ENCODE measurements at places on chromosomes 16 and 17.

- no peak for DNase-seq
Measured at GRCh38 chr16:10616756-10617640, 36.6 kb upstream of the EMP2 start.

DNA sequence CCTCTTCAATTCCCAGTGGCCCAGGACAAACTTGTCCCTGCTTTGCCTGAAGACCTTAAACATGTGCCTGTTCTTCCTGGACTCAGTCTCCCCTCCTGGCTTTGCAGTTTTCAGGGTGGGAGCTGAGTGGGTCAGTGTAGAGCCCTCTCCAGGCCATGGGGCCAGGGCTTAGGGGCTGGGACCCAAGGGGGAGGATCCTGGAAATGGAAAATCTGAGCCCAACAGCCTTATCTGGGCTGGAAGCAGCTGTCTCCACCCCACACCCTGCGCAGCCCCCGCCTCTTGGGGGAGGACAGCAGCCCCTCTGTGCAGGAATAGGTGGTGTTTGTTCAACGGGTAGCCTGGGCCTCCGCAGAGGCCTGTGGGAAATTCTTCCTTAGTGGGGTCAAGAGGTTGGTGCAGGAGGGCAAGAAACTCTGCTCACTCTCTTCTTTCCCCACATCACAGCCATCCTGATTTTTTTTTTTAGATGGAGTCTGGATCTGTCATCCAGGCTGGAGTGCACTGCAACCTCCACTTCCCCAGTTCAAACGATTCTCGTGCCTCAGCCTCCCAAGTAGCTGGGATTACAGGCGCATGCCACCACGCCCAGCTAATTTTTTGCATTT lies 6.8 kb upstream of the SMTNL2 start:
- no peak for DNase-seq

DNA sequence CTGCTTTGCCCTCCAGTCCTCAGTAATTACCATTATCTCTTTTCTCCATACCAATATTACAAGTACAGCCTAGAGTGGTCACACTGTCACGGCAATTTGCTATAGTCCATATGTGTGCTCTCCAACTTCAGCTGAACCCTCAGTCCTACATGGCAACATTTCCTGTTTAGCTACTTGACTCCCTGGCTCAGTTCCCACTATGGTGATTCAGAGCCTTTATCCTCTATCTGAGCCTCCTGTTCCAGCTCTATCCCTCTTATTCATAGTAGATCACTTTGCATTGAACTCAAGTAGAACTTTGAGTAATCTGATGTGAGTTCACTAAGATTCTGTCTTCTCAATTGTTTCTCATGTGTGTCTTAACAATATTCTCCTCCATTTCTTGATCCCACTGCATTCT lies 43.7 kb upstream of the GOSR1 start:
- no peak for DNase-seq

- DNase-seq = no peak
Measured at GRCh38 chr17:58279016-58279711, 1.6 kb downstream of the MPO start.

- DNase-seq = peak; percentile 3
Measured at GRCh38 chr16:46884513-46885293, 541 bp downstream of the GPT2 start.

DNA sequence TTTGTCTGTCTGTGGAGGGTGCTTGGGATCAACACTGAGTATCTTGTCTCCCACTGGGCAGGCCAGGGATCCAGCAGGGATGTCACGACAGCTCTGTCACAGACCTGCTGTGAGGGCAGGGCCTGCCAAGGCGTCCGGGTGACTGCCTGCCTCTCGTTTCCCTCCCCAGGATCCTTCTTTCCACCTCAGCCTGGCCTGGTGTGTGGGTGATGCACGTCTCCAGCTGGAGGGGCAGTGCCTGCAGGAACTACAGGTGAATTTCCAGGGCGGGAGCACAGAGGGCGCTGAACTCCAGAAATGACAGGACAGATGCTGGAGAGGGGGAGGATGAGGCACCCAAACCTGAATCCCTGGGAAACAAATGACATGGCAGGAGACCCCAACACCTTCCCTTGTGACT lies 6.8 kb upstream of the MMP15 start:
- DNase-seq = no peak

DNA sequence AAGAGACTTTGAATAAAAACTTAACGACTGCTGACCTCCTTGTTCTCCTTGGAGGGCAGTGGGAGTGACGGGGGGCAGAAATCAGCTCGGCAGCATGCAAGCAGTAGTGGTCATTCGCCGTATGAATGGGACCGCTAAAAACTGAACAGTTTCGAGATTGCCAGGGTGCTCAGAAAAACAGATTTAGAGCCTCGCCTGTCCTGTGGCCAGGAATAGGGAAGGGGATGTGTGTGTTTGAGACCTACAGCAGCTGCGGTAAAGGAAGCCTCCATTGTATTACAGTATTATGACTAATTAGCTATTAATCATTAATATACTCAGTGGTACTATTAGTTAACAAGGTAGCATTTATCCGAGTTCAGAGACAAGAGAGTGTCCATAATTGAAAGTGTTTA lies 670 bp upstream of the ZNF652 start:
- peak; percentile 10 for DNase-seq

- DNase-seq = no peak
Measured at GRCh38 chr16:28616636-28617035, 6.8 kb upstream of the SULT1A1 start.

- DNase-seq = no peak
Measured at GRCh38 chr17:74325376-74325742, 667 bp upstream of the KIF19 start.

DNA sequence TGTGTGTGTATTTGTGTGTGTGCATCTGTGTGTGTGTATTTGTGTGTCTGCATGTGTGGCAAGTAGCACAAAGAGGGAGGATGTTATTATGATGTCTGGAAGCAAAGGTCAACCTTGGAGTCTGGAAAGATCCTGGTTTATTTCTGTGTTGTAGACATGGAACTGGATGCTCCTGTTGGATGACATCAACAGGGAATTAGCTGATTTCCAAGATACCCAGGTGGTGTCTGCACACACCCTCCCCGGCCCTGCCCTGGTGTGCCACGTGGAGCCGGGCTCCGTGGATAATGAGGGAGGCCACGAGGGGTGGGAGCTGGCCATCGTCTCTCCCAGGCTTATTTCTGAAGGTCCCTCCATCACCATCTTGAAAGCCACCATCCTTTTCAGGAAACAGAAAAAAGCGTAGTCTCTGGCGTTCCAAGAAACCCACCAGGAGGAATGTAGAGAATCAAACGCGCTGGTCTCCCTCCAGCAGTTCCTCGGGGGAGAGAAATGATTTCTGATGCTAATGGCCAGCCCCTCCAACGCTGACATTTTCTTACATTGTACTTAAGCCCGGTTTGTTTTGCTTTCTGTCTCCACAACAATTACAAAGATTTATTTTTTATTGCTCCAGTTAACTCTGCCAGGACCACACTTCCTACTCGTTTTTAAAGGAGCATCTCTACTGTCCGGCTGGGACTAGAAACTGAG lies 93.3 kb downstream of the FOXL1 start:
- DNase-seq = no peak

- no peak for DNase-seq
Measured at GRCh38 chr17:18967916-18968315, 16.0 kb downstream of the SLC5A10 start.

DNA sequence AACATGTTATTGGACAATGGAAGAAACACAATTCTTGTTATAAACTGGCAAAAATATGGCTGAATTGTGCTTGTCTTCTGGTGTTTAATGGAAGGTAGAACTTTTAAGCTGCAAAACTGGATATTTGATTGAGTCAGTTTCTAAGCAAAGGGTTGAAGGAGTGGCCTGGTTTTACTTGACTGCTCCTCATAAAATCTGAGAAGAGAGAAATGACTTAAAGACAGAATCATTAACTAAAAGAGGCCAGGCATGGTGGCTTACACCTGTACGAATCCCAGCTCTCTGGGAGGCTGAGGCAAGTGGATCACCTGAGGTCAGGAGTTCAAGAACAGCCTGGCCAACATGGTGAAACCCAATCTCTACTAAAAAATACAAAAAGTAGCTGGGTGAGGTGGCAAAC lies 770.7 kb downstream of the CDH11 start:
- no peak for DNase-seq

DNA sequence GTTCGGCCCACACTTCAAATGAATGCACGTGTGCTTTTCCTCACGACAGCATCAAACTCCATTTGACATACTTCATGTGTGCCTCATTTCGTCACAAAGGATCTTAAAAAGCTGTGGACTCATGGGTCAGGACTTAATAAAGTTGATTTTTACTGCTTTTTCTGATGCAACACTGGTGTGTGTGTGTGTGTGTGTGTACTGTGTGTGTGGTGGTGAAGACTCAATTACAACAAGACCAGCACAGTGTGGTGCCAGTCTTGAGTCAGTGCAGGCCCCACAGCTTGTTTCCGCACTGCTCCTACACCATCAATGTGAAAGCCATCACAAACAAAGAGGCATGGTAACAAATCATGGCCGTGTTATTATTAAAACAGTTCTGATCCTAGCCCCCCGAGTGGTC lies 17.7 kb downstream of the CDIP1 start:
- DNase-seq = no peak

DNA sequence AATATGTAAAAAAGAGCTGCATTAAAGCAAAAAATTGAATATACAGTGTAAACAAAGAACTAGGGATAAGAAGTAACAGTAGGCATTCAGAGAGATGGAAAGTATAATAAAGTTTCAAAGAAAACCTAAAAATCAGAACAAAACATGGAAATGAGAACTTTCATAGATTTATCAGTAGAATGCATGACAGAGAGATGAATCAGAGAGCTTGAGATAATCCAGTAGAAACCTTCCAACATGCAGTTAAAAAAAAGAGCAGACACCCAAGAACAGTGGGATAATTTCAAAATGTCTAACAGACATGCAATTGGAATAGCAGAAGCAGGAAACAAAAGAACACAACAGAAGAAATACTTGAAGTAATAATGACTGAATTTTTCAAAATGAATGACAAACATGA lies 1384.2 kb downstream of the CDH11 start:
- DNase-seq = no peak

GRCh38 chr16:85940214-85940613 lies 41.3 kb downstream of the IRF8 start:
- no peak for DNase-seq

DNA sequence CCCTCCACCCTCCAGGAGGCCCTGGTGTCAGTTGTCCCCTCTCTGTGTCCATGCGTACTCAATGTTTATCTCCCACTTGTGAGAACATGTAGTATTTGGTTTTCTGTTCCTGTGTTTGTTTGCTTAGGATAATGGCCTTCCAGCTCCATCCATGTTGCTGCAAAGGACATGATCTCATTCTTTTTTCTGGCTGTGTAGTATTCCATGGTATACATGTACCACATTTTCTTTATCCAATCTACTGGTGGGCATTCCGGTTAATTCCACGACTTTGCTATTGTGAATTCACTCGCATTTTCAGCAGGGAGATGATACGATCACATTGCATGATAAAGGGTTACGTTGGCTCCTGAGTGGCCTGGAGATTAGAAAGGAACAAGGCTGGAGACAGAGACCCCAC lies 286.2 kb downstream of the FOXL1 start:
- no peak for DNase-seq

- no peak for DNase-seq
Measured at GRCh38 chr16:68179855-68180254, 56.1 kb downstream of the ESRP2 start.

DNA sequence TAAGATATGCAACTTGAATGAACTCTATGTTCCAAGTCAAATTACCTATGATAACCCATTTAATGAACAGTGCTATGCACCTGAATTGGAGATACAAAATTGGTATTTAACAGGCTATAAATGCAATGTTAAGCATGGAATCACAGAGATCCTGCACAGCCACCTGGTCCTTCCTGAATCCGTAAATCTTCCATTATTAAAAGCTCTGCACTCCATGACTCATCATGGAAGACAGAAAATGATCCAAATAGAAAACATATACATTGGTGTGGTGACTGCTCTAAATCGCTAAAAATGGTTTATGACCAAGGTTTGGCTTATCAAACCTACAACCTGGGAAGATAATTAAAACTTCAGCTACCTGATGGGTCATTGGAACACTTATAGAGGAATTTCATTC lies 45.3 kb downstream of the GLG1 start:
- no peak for DNase-seq

DNA sequence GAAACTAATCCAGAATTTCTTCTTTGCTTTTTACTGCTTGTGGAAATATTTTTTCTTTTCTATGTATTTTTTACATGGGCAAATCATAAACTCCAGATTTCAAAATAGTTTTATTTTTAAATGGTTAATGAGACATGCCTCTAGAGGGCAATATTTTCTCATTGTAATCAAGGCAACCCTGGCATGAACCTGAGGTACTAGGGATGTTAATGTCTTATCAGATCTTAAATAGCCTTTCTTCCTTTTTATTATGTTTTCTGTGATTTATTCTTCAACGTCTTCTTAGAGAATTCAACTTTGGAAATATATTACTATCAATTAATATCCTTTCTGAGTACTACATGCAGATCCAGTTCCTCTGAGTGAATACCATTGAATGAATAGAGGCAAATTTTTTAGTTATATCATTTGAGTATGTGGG lies 324.7 kb downstream of the BCAS3 start:
- DNase-seq = peak; percentile 35

- peak; percentile 17 for DNase-seq
Measured at GRCh38 chr17:68603027-68603426, 1.9 kb upstream of the FAM20A start.

GRCh38 chr17:76419576-76420260 lies 33.2 kb downstream of the UBE2O start:
- DNase-seq = no peak

GRCh38 chr16:77327717-77328116 lies 107.1 kb downstream of the ADAMTS18 start:
- DNase-seq = no peak

GRCh38 chr16:6725634-6726331 lies 606.9 kb upstream of the RBFOX1 start:
- no peak for DNase-seq

- DNase-seq = no peak
Measured at GRCh38 chr17:41912925-41913324, 5.8 kb downstream of the ACLY start.

Data from CD4-positive, alpha-beta T cell treated with Interleukin-21 for 1 hour (primary cell).